ENCODE measurements at places on chromosomes 13 and 19. TPM values are rescaled to one million over a fixed set of nuclear protein-coding genes. Genes with fewer than 3 reads are reported as not detected.

The DACH1 gene
- total RNA-seq = not detected

The EXOC3L2 gene
- 0.24 TPM for total RNA-seq

The CTU1 gene
- 17.1 TPM for total RNA-seq

The GADD45B gene
- total RNA-seq = 12.8 TPM

The SLC1A6 gene
- not detected for total RNA-seq

The SHANK1 gene
- total RNA-seq = not detected

The CD209 gene
- not detected for total RNA-seq

The FZR1 gene
- total RNA-seq = 52.3 TPM

The CCL25 gene
- not detected for total RNA-seq

The RASGRP4 gene
- not detected for total RNA-seq

Data from tracheal epithelial cell (primary cell).